ENCODE measurements at places on chromosomes 13 and 19.

GRCh38 chr13:21853779-21854178 lies 182.9 kb downstream of the FGF9 start:
- DNase-seq, result no peak

- DNase-seq, result no peak
Measured at GRCh38 chr19:43928820-43929219, 6.3 kb downstream of the ZNF45 start.

DNA sequence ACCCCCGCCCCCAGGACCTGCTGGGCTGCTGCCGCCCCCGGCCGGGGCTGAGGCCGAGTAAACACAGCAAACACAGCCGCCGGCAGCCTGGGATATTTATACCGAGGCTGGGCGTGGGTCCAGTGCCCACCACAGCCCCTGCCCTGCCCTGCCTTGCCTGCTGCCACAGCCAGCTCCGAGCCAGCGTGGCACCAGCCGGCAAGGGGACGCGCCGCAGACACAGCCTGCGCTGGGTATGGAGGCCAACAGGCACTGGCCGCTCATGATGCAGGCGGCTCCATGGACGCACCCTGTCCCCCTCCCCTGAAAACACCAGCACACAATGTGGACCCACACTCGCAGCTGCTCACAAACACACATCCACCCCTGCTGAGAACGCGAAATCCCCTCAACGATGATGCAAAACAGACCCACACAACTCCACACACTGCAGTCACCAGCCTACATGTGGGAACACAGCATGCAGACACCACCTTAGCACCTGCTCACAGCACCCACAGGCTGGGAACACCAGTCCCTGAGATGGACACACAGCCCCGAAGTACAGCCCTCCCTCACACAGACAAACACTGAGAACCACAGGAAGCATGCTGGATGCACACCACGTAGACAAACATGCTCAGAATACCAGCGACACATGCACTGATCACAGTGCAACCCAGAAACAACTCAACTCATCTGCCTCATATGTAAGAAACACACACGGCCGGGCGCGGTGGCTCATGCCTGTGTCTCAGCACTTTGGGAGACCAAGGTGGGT lies 16.2 kb downstream of the CCDC97 start:
- DNase-seq, result peak; percentile 62

DNA sequence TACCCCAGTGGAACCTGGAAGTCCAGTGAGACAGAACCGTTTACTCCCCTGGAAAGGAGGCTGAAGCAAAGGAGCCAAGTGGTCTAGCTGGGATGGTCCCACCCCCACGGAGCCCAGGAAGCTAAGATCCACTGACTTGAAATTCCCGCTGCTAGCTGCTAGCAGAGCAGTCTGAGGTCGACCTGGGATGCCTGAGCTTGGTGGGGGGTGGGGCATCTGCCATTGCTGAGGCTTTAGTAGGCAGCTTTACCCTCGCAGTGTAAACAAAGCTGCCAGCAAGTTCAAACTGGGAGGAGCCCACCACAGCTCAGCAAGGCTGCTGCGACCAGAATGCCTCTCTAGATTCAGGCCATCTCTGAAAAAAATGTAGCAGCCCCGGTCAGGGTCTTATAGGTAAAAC lies 437.0 kb downstream of the SUCLA2 start:
- no peak for DNase-seq

DNA sequence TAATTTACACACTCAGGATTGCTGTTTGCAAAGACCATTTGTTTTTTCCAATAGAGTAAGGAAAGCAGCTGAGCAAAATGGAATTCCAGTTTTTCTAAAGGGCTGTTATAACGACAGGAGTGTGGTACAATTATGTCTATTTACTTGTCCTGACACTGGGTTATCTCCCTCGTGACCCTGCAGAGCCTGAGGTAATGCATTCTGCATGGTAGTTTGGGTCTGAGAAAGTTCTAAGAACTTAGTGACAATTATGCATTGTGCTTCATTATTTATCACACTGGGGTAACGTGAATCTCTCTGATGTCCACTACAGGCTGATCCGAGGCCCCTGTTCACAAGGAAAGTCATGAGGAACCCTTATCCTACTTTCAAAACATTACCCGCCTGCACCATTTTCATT lies 50.7 kb upstream of the EDNRB start:
- DNase-seq, result no peak

DNA sequence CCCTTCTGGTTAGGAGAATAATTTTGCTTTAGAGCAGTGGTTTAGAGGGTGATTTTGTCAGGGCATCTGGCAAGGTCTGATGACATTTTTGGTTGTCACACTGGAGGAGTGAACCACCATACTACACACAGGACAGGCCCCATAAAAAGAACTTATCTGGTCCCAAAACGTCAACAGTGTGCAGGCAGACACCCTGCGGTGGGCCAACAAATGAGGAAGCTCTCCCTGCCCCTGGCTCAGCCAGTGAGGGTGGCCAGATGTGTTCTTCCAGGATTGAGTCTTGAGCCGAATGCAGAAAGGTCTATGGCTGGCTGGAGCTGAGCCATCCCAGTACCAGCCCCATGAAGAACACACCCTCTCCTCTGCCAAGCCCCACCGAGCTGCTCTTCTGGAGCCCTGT lies 149.2 kb downstream of the MIPEP start:
- no peak for DNase-seq

- no peak for DNase-seq
Measured at GRCh38 chr13:22134261-22134660, 463.4 kb downstream of the FGF9 start.

GRCh38 chr13:113466383-113466782 lies 13.1 kb upstream of the ADPRHL1 start:
- no peak for DNase-seq

GRCh38 chr19:50897612-50898011 lies 13.6 kb downstream of the KLK4 start:
- no peak for DNase-seq

- DNase-seq, result no peak
Measured at GRCh38 chr19:17402982-17403855, 2.2 kb downstream of the BST2 start.

GRCh38 chr13:72920097-72920496 lies 138.2 kb downstream of the PIBF1 start:
- no peak for DNase-seq

DNA sequence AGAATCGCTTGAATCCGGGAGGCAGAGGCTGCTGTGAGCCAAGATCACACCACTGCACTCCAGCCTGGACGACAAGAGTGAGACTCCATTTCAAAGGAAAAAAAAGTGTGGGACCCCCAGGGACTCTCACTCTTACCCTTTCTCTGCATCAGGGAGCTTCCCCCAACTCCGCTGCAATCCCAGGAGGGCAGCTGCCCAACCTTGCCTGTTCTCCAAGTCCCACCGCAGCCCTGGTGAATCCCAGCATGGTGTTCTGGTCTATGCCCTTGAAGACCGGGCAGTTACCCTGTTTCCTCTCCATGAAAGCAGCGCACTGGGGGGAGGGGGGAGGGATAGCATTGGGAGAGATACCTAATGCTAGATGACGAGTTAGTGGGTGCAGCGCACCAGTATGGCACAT lies 35.7 kb upstream of the DPRX start:
- no peak for DNase-seq

DNA sequence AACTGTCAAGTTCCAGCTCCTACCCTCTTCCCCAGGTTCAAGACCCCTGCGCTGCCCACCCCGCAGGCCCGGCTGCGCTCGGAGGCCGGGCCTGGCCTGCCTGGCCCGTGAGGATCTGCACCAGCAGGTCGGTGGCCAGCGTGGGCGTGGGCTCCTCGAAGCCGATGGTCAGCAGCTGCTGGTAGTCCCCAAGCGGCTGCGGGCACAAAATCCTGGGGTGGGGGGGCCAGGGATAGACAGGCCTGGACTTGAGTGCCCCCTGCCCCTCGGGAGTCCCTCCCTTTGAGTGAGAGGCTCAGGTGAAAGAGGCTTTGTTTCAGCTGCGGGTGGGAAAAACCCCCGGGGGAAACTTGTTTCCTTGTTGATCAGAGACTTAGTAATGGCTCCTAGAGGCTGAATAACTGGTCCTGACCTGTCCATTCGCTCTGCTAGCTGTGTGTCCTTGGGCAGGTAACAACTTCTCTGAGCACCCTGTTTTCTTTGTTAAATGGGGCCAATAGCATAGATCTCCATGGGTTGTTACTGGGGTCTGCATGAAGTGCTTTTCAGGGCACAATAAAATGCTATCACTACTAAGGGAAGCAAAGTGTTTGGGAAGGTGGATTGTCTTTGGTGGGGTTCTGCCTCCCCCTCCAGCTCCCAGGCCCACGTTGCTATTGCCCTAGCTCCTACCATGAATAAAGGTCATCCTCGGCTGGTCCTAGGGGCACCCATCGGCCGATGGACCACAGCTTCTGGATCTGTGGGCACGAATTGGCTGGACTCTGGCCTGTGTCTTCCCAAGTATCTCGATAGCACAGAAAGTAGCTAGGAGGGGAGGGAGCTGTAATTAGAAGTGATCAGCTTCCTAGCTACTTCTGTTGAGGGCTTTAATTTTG lies 3.5 kb downstream of the C19orf67 start:
- peak; percentile 60 for DNase-seq

GRCh38 chr19:47013041-47013517 lies 6.6 kb upstream of the NPAS1 start:
- DNase-seq, result peak; percentile 62

- no peak for DNase-seq
Measured at GRCh38 chr13:51781246-51782022, 22.5 kb downstream of the DHRS12 start.

- no peak for DNase-seq
Measured at GRCh38 chr19:19191768-19192077, 229 bp downstream of the BORCS8 start.

DNA sequence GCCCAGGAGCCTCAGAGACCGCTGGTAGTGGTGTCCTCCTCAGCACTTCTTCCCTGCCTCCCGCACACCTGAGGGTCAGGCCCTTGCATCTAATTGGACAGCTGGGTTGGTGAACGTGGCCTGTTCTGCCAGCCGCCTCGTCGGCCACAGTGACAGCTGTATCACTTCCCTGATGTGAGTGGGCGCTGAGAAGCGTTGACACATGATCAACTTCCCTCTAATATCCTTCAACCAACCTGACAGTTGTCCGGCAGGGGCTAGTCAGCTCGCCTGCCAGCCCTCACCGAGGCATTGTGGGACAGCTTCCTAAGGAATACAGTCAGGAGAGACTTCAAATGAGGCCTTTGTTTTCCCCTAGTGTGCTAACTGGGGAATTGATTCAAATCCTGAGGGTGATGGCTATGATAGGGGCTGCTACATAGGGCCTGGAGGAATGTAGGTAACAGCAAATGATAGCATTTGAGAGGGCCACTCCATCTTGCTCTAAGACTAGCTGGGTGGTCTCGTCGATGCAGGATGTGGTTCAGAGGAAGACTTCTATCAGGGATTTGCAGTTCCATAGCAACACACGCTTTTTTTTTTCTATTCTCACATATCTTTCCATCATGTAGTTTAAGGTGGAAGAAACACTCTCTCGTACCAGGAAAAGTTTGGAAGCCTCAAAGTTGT lies 230.8 kb downstream of the TSHZ3 start:
- DNase-seq, result no peak

DNA sequence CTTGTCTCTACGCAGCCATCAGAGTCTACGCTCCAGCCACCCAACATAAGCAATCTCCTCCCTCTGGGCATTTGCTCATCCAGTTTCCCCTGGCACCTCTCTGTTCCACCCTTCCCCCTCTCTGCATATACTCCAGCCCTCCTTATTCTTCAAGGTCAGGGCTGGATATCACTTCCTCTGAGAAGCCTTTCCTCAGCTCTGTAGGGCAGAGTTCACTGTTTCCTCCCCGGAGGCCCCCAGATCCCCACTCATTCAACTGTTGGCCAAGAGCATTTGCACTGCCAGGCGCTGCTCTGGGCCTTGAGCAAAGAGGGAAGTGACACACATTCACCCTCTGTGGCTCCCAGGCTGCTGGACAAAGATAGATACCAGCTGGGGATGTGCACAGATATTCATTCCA lies 3.3 kb downstream of the FCGRT start:
- DNase-seq, result peak; percentile 61

DNA sequence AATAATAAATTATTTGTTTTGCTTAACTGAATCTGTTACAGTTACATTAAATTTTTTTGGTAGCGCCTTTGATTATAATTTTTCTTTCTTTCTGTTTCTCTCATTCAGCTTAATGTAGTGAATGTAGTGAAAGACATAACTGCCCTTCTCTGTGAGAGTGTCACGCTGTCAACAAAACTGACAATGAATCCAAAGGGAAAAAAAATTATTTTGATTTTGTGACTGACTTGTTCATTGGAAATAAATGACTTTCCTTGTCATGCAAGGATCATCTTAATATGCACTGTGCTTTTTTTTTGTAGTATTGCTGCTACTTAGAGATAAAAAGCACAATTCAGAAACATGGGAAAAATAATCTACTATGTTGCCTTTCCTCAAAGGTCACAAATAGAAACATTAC lies 1196.4 kb downstream of the PCDH17 start:
- DNase-seq, result no peak

GRCh38 chr13:26342898-26343297 lies 89.0 kb downstream of the CDK8 start:
- no peak for DNase-seq

- no peak for DNase-seq
Measured at GRCh38 chr13:39870197-39870747, 214.8 kb downstream of the COG6 start.

DNA sequence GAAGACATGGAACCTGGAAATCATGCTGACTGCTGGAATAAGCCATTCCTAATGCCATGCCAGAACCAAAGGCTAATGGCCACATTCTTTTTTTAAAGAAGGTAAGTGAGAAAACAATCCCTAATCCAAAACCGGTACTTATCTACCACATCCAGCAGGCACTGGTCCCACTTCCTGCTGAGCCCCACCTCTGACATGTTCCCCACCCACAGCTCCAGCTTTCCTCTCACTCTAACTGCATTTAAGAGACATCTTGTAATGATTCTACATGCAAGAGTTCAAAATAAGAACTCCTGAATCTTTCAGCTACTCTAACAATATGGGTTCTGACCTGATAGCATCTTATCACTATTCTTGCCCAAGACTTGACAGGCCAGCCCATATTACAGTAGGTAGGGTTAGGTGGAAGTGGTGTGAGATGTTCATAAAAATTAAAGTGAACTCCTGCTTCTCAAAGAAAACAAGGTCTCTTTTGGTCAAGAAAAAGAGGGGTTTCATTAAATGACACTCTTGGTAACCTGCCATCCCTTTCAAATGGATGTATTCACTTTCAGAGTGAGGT lies 41.9 kb downstream of the N4BP2L2 start:
- no peak for DNase-seq

- no peak for DNase-seq
Measured at GRCh38 chr19:12139269-12139668, 881 bp downstream of the ZNF20 start.

GRCh38 chr13:33645591-33646554 lies 172.1 kb upstream of the RFC3 start:
- no peak for DNase-seq

DNA sequence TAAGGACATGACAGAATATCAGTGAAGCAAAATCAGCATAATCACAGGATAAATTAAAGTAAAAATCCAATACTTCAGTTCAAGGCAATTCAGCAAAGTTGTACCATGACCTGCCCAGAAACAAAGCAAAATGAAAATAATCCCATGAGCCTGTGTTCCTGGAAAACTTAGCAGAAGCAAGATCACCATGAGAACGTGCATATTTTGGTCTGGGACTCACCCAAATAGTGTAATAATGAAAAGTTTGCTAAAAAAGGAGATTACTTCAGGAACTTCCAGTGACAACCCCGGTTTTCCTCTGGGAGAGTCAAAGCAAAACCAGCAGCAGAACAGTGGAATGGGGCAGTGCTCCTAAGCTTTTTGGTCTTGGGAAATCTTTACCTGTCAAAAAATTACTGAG lies 14.9 kb upstream of the RPL21 start:
- DNase-seq, result no peak

GRCh38 chr13:23778879-23779278 lies 110.3 kb downstream of the MIPEP start:
- DNase-seq, result no peak
